ENCODE measurements at places on chromosomes 7 and 10.

GRCh38 chr7:81180573-81180972 is 261.7 kb upstream of the SEMA3C start:
- DNase-seq = no peak

- DNase-seq = no peak
Observed at GRCh38 chr10:124285587-124286527, 132.9 kb downstream of the OAT start.

GRCh38 chr7:15932318-15932717 is 245.8 kb upstream of the MEOX2 start:
- DNase-seq = no peak

DNA sequence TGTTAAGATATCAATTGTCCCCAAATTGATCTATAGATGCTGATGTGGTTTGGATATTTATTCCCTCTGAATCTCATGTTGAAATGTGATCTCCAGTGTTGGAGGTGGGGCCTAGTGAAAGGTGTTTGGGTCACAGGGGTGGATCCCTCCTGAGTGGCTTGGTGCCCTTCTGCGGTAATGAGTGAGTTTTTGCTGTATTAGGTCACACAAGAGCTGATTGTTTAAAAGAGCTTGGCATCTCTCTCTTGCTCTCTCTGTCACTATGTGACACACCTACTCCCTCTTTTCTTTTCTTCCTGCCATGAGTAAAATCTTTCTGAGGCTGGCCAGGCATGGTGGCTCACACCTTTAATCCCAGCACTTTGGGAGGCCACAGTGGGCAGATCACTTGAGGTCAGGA is 98.2 kb upstream of the KAT6B start:
- DNase-seq = no peak

GRCh38 chr7:40015790-40016296 is 65.8 kb downstream of the CDK13 start:
- DNase-seq = no peak

DNA sequence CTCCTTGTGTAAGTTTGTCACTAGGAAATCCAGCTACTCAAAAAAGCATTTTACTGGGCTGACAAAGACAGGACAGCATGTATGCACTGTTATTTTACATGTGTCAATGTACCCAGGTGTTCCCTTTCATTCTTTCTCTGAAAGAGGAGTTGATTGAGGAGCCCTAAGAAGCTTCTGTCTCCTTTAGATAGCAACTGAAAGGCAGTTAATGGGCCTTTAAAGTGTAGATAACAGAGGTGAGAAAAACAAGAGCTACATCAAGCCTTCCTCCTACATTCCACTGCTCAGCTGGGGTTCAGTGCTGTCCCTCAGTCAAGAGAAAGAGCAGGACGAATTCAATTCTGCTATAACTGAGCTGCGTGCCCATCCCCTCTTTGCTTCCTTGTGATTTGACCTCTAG is 12.8 kb upstream of the WIPF3 start:
- DNase-seq = no peak

GRCh38 chr10:132105302-132105995 is 39.7 kb downstream of the JAKMIP3 start:
- DNase-seq = no peak

DNA sequence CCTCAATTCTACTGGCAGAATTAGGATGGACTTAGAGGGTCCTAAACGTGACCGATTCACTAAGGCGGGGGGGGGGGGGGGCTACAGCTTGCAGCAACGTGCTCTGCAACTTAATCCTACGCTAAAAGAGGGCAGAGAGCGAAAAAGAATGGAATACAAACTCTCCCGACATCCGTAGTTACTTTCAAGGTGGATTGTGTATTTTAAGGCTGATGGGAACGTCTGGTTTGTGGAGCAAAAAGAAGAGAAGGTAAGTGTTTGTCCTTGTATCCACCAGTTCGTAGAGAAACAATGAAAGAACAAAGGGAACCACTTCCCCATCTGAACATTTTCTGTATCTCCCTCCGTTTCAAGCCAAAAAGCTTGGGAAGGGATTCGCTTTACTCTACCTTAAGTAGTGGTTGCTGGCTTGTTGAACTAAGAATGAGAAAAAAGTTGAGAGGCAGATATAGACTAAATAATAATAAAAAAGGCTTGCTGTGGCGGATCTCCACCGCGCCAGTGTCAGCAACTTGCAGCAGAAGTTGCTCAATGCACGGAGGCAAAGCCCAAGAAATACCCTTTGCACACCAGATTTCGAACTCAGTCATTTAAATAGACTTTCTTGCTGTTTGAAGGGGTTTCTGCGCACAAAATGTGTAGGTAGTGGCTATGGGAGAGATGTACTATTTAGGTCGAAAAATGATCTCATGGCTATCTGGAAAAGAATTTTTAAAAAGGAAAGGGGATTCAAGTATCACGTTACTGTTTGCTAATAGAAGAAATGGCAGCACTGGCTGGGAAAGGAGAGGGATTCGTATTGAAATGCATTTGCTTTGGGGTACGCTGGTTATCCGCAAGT is 736 bp downstream of the SKIDA1 start:
- DNase-seq = no peak

DNA sequence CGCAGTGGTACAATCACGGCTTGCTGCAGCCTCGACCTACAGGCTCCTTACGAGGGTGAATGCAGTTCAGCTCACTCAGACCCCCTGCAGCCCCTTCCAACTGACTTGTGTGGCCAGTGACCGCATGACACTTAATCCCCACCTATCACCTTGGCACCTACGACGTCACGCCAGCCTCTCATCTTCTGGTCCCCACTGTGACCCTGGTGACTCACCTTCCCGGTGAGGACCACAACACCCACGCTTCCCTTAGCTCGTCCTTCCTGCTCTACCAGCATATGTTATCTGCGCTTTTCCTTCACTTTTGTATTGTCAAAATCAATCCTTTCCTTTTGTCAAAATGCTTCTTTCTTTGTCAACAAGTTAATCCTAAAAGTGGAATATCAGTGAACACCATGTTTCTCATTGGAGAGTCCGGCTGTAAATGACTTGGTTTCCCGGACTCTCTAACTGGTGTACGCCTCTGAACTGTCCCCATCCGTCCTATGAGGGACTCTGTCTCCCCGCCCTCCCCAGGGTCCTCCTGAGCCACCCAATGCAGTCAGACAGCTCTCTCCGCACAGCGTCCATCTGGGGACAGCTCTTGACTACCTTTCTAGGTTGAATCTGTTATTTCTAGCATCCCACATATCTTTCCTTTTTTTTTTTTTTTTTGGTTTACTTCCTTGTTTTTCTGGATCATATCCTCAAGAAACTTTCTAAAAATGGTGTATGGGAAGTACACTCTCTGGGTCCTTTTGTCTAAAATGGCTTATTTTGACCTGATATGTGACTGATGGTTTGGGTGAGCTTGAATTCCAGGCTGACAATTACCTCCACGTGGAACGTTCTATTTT is 37.3 kb downstream of the CFAP46 start:
- no peak for DNase-seq

GRCh38 chr10:25107756-25108155 is 67.0 kb upstream of the GPR158 start:
- no peak for DNase-seq

GRCh38 chr10:102653060-102653459 is 8.8 kb downstream of the TRIM8 start:
- no peak for DNase-seq

- no peak for DNase-seq
Observed at GRCh38 chr7:114392686-114393085, 21.9 kb upstream of the FOXP2 start.

DNA sequence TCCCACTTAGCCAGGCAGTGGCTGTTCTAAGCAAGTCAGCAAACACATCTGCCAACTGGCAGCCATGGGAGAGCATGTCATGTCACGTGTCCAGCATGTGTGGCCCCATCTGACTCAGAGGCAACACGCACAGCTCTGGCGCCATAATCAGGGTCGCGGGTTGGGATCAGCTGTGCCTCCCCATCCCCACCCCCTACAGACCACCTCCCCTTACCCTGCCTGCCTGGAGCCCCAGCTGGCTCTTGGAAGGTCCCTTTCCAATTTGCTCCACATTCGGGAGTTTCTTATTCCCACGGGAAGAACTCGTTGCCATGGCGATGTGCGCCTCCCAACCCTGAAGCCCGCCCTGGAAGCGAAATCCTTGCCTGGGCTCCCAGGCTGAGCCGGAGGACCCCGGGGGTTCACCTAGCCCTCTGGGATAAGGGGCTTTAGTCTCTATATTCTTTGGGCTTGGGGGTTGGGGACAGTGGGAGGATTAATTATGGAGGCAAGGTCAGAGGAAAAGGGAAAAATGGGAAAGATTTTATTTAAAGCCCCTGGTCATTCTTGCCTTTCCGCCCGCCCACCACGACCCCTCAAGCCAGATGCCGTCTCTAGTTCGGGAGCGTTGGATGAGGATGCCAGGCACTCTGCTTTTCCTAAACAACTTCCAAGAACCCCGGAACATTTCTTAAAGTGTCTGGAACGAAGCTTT is 283.7 kb downstream of the ZEB1 start:
- DNase-seq = no peak

DNA sequence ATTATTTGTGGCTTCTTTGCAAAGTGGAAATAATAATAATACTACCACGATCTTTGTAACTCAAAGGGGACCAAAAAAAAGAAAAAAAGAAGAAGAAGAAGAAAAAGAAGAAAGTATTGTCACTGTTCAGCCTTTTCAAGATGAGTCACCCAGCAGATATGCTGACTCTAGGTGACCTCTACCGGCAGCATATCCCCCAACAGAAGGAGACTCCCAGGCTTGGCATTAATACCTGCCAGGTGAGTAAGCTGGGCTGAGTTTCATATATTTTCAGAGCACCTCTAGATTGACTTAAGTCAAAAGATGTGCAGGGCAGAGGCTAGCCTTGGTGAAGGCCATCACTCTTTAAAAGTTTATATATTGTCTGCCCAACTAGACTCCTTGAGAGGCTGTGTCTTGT is 30.4 kb upstream of the GPR26 start:
- DNase-seq = no peak

DNA sequence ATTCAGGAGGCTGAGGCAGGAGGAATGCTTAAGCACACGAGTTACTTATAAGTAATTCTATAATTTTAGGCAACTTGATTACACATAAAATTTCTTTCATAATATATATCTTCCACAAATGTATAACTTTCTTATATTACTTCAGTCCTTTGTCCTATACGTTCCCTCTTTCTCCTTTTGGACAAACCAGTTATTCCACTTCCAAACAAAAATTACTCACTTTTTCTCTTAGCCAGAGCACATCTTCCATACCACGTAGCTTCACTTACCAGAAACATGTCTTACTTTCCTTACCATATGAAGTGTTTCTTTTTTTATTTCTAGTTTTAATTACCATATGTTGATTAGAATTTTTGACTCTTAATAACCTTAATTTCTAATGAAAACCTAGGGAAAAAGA is 64.6 kb downstream of the ARL5B start:
- DNase-seq = no peak

DNA sequence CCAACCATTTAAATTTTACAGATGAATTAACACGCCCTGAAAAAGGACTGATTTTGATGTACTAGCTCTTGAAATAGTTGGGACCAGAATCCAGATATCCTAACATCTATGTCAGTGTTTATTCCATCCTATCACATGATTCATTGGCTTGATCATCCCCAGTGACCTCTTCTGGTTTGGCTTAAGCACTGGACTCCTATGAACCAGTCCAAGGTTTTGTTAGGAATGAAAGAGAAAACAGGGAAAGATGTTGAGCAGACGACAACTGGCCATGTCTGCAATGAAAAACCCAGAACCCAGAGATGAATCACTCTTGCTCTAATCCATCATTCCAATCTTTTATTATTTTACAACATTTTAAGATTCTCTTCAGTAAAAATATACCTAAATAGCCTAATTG is 1080.9 kb downstream of the SORCS1 start:
- no peak for DNase-seq

GRCh38 chr10:32147730-32148129 is 91.5 kb upstream of the KIF5B start:
- no peak for DNase-seq

DNA sequence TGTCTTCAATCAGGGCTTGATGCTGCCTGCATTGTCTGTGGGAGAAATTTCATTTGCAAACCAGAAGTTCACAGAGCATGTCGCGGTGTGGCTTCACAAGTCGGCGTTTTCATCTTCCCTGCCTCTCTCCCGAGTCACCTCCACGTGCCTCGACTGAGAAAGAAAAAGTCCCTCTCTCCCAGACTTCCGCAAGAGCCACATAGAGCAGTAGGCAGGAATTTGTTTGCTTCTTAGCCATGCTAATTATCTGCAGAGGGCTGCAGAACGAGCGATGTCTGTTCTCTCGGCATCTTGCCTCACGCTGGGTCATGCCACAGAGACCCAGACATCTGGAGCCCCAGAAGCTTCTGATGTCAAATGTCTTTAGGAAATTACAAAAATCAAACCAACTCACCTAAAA is 272.2 kb downstream of the TCF7L2 start:
- no peak for DNase-seq

DNA sequence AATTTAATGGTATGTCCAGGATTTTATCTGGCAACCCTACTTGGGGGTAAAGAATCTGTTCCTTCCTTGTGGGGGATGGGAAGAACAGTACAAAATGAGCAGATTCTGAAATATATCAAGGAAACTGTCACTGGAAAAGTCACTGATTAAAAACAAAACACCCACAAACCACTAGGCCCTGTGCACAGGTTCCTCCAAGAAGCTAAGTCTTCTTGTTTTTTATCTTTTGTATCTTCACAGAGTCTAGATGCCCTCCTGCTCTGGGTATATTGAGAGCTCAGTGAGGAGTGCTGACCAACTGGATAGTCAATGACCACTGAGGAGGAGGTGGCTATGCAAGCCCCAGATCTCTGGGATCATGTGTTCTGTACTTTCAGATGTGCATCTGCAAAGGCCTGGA is 86.8 kb upstream of the ANKRD1 start:
- no peak for DNase-seq

GRCh38 chr7:122256046-122256445 is 48.5 kb downstream of the FEZF1 start:
- no peak for DNase-seq

DNA sequence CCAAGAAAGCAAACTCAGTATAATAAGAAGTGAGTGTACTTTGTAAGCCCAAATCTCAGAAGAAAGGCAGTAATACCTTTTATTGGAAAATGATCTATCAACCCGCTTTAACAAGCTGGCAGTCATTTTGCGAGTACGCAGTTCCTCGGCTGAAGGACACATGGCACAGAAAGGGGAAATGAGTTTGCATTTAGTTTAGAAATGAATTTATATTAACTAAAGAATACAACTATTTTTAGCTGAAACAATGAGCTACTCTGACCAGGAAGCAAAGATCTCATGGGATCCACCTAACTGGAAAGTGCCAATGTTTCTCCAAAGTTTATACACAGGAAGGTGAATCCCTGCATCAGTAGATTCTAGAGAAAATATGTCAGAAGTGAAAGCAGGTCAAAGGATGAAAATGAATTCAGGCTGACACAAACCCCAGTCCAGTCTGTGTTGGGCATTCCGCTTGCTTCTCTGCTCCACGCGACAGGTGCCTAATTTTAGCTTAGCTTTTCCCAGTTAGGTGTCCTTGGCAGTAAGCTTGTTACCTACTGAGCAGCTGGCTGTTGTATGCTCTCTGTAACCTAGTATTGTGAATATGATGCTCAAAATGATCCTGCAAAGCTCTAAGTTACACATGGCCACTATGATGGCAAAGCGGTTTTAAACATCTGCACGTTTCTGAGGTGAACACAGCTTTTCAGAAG is 112.8 kb downstream of the LARP4B start:
- no peak for DNase-seq

GRCh38 chr10:80464557-80465450 is 10.7 kb downstream of the TSPAN14 start:
- no peak for DNase-seq
